ENCODE measurements at places on chromosomes 1 and 21.

- no peak for DNase-seq
Measured at GRCh38 chr21:31895077-31895835, 22.4 kb downstream of the HUNK start.

GRCh38 chr1:145784409-145784808, 39.5 kb downstream of the RNF115 start:
- no peak for DNase-seq

- no peak for DNase-seq
Measured at GRCh38 chr21:34603710-34604057, 11.2 kb downstream of the RCAN1 start.

DNA sequence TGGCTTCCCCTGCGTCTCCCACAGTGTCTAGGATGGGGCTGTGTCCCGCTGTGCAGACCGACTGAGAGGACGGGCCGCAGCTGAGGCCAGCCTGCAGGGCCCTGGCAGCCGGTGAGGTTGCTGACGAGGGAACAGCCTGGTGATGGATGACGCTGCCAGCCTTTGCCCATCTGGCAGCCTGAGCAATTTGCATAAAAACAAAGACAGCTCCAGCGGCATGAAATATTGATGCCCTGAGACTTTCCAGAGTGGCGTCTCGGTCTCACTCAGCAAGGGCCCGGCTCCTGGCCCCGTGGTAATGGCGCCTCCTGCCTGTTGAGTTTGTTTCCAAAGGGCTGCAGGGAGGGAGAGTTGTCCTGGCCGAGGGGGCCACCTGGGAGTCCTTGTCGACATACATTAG, 19.1 kb upstream of the KCNA10 start:
- DNase-seq: no peak

- no peak for DNase-seq
Measured at GRCh38 chr1:27525296-27526272, 35.6 kb upstream of the WASF2 start.

GRCh38 chr1:57799490-57800115, 375.7 kb upstream of the DAB1 start:
- DNase-seq: no peak

- no peak for DNase-seq
Measured at GRCh38 chr21:43921979-43922945, 57.2 kb downstream of the AGPAT3 start.

DNA sequence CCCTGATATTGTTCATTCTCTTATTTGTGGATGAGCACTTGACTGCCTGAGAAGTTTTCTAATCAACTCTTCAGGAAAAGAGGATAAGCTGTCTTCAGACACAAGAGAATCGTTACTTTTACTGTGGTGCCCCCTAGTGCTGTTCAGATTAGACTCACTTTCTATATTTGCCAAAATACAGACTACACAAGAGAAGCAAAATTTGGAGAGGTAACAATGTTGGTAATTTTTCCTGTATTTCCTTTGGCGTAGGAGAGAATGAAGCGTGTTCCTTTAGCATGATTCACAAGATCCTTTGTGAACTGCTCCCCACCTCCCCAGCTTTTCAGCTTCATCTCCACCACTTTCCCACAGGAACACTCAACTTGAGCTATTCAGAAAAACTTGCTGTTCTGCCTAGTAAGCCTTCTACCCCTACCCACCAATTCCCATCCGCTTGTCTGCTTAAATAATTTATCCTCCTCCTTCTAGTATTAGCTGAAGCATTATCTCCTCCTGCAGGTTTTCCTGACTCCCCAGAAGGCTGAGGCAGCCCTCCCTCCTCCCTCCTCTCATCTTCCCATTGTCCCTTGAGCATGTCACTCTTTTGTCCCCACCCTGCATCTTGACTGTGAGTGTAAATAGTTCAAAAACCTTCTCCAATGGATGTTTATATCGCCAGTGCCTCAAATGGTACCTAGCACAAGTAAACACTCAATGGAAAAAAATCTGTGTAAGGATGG, 4.5 kb downstream of the TNFSF4 start:
- peak; percentile 78 for DNase-seq

DNA sequence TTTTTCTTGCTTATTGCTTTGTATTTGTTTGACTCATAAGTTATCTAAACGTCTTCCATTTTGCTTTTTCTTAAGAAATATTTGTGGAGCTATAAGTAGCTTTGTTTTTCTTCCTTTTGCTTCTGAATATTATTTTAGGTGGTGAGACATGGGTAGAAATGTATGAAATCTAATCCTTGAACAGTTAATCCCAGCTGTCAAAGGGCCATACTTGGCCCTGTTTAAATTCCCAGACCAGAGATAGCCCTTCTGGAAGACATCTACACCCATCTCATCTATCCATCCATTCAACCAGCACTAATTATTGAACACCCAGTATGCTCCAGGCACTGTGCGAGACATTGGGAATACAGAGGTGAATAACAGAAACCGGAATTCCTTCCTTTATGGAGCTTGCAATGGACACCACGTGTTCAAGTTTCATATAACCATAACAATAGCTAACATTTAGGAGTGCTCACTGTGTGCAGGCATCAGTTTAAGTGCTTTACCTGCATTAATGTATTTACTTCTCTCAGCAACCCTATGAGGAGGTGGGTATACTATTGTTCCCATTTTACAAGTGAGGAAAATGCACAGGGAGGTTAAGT, 8.7 kb downstream of the TACSTD2 start:
- DNase-seq: no peak

GRCh38 chr1:239952348-239953308, 139.1 kb upstream of the FMN2 start:
- DNase-seq: peak; percentile 61

DNA sequence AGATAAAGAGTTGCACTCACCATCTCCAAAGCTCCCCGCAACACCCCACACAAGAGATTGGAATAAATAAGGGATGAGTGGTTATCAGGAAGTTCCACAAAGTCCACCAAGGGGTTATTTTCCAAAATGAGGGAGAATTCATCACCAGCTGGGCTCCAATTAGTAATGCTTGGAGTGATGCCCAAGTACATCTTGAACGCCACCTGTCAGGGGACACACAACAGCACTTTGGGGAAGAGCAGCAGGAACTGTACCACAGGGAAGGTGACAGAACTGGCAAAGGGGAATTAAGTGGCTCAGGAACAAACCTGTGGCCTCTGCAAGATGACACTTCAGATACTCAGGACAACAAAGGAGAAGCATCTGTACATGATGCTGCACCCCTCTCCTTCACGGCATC, 11.5 kb downstream of the TRAPPC3 start:
- DNase-seq: no peak

All from renal cortical epithelial cell (primary cell).